Esophagus squamous epithelium (tissue), 5 donors: ENCODE measurements at places on chromosomes 11 and 22.

GRCh38 chr11:5931061-5931460 is 11.0 kb upstream of the OR56A3 start:
- no peak for DNase-seq

DNA sequence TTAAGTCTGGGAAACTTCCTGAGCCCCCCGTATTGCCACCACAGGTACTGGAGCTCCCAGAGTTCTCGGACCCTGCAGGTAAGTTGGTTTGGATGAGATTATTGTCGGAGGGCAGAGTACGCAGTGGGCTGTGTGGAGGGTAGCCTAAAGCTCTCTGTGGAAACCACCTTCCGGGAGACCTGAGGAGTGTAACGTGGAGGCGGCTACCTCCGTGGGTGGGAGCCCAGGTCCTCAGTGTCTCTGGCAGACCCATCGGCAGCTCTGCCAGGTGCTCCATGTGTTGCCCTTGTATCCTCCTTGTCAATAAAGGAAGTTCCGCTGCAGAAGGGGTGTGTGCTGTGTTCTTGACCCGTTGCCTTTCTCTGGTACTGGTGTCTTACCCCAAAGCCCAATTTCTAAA is 61.4 kb downstream of the SYT13 start:
- no peak for DNase-seq

DNA sequence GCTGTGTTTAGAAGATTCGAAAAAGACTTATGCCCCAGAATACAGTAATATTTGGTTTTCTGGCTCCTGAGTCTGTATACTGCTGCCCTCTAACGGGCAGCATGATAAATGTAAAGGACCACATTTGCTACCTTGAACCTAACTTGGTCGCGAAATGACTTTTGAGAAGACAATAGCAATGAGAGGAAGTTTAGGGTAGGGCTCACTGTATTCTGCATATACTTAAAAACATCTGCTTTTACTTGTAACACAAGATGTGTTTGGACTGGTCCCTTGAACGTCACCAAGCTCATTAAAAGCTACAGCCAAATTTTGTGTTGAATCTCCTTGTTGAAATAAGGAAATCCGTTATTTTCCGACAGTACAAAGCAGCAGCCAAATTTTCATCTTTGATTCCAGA is 309.1 kb downstream of the SWAP70 start:
- DNase-seq = no peak

- DNase-seq = no peak
These were observed 225.7 kb downstream of the CTTN start for GRCh38 chr11:70623906-70624597.

GRCh38 chr22:44180706-44181032 is at the start of gene PARVG:
Gene PARVG (plus strand): TSS chr22:44180925. CDS start chr22:44183330, 2,405 bp downstream.
- no peak for DNase-seq

DNA sequence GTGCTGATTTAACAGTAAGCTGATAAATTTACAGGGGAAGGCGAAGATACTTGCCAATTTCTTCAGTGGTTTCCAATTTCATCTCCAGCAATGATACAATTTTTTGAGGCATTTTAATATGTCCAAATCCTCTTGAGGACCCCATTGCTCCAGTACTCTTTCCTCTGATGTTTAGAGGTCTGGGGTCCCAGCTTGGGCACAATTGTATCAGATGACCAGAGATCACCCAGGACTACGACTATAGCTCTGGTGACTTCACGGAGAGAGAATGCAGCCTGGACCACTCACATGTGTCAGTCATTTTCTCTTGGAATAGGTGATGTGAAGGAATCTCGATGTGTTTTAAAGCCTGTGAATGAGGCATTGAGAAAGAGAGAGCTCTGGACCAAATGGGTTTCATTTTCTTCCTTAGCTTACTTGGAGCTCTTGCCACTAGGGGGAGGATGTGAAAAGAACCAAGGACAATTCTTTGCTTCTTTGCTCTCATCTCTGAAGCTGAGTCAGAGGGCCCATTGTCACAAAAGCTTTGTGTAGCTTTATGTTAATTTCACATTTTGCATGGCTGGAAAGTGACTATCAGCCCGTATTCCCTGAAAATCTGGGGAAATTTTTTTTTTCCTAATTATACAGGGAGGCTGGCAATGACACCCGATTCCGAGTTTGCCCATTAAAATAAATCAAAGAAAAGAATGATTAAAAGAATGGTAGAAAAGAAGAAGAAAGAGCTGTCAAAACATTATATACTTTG is 6.7 kb upstream of the CCDC90B start:
- DNase-seq = no peak

DNA sequence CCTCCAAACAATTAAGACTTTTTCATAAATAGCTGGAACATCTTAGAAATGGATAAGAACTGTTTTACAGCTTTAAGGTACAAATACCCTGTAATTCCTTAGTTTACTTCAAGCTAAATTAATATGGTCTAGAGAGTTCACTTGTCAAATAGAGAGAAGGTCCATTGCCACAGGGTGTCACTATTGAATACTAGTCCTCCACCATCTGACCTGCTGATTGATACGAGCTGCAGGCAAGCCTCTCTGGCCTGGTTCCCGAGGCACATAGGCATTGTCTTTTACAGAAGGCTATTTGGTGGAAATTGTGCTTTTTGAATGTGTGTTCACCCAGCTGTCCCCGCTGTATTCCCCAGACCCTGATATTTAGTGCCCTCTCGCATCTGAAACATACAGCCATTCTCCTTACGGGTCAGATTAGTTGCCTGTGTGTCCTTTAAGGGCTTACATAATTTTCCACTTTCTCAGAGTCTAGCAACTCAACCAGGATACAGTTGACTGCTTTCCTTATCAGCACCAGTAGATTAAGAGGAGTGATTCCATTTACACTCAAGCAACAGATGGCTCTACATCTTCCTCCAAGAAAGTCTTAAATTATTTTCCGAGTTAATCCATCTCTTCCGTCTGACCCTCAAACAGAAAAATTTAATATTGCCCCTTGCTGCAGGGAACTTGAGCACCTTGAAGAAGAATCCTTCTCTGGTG is 788.8 kb upstream of the FAT3 start:
- DNase-seq = no peak
